Stimulated activated CD4-positive, alpha-beta T cell treated with anti-CD3 and anti-CD28 coated beads, Interleukin-1b, Interleukin-23, amount 100 ng/mL, for 1 hour (primary cell): ENCODE measurements at places on chromosomes 3 and 15.

GRCh38 chr3:141050576-141051442 lies at the start of gene SPSB4:
SPSB4 (plus strand) TSS chr3:141051347; CDS start chr3:141066105, 14,758 bp downstream.
- no peak for DNase-seq

DNA sequence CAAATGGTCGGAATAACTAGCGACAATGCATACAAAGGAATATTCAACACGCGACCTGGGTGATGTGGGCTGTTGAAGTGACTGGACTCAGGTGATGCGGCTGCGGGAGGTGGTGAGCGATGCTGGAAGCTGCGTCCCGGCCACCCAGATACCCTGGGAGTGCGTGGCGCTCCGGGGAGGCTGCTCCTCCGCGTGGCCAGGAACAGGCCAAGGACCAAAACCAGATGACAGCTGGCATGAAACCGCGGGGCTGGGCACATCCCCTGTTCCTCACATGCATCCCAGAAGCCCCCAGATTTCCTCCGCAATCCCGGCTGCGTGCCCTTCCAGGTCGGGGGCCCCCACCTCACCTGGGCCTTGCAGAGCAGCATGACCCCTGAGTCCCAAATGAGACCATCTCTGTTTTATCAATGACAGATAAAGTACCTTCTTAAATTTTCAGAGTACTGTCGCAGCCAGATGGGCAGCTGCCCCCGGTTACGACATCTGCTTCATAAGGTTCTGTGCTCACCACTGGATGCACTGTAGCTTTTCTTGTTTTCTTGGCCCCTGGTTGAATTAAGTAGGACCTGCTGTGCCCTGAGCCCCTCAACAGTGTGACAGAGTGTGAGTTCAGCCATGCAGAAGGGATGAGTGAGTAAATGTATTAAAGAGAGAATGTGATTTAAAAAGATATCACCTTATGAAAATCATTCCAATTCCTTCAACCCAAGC lies 278.2 kb downstream of the GABRG3 start:
- no peak for DNase-seq

- no peak for DNase-seq
Measured at GRCh38 chr3:61562042-61562720, 810 bp downstream of the PTPRG start.

DNA sequence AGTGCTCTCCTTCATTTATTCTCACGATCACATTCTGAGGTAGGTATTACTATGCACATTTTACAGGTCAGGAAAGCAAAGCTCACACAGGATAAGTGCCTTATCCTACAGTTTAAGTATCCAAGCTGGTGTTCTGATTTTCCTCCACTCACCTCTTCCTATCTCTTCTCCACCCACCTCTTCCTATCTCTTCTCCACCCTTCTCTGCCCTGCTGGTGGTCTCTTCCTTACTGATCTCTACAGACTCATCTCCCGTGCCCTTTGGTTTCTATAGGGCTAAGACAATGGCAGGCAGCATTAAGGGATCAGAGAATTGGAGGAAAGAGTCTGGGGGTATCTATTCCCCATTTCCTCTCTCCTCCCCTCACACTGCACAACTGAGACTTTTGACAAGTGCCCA lies 319.1 kb downstream of the FHIT start:
- no peak for DNase-seq

- no peak for DNase-seq
Measured at GRCh38 chr3:162492446-162493081, 996.0 kb downstream of the OTOL1 start.

DNA sequence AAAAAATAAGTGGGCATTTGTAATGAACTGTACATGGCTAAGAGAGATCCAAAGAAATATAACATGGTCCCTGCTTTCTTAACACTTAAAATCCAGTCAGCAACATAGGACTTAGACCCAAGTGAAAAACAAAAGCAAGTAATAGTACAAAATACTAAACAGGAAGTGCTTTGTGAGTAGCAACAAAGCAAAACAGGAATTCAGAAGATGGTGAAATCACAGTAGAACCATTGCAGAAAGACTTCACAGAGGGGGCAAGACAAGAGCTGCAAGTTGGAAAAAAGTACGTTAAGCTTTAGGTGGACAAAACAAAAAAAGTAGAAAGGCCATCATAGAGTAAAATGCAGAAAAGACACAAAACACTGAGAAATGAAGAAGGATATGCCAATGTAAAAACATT lies 116.0 kb downstream of the TBC1D5 start:
- DNase-seq, result no peak

- no peak for DNase-seq
Measured at GRCh38 chr3:188584162-188584529, 430.2 kb downstream of the LPP start.

GRCh38 chr3:181711325-181712135 lies at the start of gene SOX2:
SOX2 (plus strand) TSS chr3:181711925; CDS start chr3:181712361, 436 bp downstream.
- no peak for DNase-seq

- DNase-seq, result no peak
Measured at GRCh38 chr15:77497942-77498361, 77.3 kb downstream of the HMG20A start.

DNA sequence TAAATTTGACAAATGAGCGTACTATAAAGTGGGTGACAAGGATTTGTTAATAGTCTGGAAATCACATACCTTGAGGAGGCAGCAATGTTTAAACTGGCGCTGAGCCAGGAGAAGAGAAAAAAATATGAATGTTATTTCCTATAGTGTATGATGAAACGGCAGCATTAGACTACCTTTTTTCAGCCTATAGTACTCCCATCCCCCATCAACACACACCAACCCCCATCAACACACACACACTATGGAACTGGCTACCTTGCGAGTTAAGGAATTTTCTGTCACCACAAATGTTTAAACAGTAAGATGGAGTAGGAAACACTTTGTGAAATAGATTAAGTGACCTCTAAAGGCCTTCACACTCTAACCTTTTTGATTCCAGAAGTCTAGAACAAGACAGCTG lies 46.8 kb upstream of the ZCWPW2 start:
- no peak for DNase-seq

- DNase-seq, result no peak
Measured at GRCh38 chr15:31304751-31305365, 21.8 kb upstream of the KLF13 start.

DNA sequence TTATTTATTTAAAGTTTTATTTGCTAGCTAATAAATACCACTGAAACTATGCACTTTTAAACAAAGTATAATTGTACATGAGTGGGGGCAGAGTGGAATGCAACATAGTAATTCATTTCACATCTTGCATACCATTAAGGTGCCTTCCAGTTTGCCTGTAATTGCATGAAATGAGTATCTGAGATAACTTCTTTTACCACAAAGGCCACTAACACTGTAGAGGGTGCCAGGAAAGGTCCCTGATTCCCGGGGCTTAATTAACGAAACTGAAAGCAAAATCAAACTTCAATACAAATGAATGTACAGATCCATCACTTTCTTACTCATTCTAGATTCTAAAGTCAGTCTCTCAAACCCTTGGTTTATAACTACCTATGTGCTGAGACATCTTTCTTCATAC lies 2.1 kb downstream of the CD47 start:
- no peak for DNase-seq

GRCh38 chr3:133663569-133664313 lies 2.0 kb upstream of the TOPBP1 start:
- no peak for DNase-seq

DNA sequence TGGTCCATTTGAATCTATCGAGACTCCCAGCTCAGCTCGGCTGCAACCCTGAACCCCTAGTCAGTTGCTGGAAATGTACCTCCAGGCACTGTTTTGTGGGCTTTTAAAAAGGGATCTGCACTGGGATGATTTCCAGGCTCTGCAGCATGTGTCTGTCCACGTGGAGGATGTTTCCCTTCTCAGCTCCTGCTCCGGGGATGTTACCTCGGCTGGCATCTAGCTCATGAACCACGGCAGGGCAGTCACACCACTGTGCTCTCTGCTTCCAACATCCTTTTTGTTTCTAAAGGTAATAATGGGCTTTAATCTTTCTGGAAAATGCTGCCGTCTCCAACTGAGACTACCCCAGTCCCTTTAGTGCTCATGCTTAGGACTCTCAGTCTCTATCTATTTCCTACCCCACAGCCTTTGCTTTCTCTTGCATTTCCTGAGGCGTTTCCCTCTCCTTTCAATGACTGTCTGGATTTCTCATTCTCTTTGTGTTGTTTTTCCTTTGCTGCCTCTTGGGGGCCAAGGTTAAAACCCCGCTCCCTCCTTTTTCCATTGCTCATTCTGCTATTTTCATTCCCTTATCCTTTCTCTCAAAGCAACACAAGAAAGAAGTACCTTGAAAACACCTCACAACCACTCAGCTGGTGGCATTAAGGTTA lies 42.9 kb upstream of the AKAP13 start:
- no peak for DNase-seq

DNA sequence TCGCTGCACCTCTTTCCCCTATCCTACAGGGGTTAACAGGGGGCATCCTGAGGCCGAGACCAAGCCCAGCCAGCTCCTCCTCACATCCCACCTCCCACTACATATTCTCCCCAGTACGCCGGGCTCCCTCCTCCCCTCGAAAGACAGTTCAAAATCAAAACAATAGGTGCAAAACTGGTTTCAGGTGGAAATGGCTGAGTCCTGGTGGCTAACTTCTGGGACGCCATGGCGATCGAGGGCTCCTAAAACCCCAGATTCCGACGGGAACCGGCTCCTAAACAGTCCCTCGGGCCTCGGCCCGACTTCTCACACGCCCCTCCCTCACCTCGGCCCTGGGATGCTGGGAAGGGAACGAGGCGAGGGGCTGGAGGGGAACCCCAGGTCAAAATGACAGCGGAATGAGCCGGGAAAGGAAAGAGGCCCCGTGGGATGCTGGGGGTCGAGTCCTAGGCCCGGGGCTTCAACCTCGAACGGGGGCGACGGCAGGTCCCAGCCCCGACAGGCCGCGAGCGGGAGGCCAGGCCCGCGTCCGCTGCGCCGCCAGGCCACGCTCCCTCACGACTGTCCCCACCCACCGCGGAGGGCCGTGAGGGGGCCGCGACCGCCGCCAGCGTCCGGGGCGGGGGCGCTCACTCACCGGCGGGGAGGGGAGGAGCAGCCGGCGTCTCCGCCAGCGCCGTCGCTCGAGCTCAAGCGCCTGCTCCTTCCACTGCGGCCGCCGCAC lies 492 bp downstream of the TMCC1 start:
- no peak for DNase-seq

GRCh38 chr3:43043071-43043766 lies 62.7 kb downstream of the POMGNT2 start:
- no peak for DNase-seq

GRCh38 chr15:59847968-59848367 lies 156.1 kb upstream of the FOXB1 start:
- no peak for DNase-seq

- no peak for DNase-seq
Measured at GRCh38 chr3:117622171-117622841, 912.7 kb downstream of the TUSC7 start.

DNA sequence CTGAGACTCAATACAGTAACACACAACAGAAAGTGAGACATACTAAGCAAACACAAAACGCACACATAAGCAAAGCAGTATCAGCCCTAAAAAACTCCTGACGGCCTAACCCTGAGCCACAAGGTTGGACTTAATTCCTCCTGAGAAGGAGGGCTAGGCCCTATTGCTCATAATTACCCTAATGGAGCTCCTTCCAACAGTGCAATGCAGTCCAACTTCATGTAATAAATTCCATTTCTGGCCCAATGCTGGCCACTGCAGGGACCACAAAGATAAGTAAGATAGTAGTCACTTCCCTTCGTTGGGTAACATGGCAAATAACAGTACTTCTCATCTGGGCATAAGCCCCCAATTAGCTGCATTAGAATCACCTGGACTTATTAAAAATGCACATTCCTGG lies 4.2 kb downstream of the VPS39 start:
- no peak for DNase-seq

DNA sequence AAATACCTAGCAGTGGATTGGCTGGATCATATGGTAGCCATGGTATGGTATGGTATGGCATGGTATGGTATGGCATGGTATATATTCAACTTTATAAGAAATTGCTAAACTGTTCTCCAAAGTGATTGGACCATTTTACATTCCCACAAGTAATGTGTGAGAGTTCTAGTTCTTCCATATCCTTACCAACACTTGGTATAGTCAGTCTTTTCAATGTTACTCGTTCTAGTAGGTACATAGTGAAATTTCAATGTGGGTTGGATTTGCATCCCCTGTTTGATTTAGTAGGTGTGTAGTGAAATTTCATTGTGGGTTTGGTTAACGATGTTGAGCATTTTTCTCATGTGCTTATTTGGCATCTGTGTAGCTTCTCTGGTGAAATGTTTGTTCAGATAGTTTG lies 154.3 kb downstream of the ITPR1 start:
- DNase-seq, result no peak

DNA sequence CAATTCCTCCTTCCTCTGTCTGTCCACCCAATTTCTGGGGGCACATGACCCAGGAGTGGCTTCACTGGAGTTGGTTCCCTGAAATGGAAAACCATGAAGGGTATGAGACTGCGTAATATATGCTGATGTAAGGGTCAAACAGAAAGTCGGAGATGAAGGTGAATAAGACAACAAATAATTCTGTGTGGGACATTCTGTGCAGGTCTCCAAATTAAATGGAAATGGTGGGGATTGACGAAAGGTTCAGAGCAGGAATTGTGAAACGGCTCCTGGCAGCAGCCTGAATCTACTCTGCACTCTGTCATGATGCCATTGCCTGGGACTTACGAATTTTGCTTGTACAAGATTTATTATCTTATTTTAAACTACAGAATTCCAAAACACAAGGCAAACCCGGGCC lies 174.8 kb upstream of the RORA start:
- DNase-seq, result no peak

DNA sequence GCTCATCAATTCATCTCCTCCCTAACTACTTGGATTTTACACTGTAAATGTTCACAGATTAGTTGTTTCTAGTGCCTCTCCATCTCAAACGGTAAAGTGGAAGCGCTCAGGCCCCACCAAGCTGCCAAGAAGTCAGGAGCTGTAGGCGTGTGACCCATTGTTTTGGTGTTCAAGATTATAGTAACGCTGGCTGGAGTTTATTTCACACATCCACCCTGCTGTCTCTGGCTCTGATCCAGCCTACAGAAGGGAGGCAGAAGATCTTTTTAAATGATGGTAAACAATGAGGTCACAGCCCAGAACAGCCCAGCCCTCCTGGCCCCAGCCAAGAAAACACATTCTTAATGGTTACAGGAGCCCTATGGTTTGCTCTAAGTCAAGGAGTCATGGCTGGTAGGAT lies 25.7 kb upstream of the GALNT15 start:
- no peak for DNase-seq

DNA sequence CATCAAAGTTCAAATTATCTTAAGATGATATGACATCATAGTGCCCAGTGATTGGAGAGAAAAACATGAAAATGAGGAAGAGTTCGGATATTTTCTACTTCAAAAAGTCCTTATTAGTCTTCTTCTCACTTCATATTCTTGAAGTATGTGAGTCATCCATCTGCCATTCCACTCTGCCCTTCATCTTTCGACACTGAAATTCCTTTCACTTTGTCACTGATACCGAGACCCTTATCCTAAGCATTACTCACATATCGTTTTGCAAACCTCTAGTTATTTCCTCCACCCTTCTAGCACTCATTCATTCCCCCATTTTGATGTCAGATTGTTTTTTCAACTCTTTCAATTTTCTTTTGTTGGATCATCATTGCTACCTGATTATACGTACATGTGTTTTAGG lies 4.0 kb downstream of the OR5H14 start:
- DNase-seq, result no peak
